ENCODE measurements at places on chromosomes 16 and 17.

DNA sequence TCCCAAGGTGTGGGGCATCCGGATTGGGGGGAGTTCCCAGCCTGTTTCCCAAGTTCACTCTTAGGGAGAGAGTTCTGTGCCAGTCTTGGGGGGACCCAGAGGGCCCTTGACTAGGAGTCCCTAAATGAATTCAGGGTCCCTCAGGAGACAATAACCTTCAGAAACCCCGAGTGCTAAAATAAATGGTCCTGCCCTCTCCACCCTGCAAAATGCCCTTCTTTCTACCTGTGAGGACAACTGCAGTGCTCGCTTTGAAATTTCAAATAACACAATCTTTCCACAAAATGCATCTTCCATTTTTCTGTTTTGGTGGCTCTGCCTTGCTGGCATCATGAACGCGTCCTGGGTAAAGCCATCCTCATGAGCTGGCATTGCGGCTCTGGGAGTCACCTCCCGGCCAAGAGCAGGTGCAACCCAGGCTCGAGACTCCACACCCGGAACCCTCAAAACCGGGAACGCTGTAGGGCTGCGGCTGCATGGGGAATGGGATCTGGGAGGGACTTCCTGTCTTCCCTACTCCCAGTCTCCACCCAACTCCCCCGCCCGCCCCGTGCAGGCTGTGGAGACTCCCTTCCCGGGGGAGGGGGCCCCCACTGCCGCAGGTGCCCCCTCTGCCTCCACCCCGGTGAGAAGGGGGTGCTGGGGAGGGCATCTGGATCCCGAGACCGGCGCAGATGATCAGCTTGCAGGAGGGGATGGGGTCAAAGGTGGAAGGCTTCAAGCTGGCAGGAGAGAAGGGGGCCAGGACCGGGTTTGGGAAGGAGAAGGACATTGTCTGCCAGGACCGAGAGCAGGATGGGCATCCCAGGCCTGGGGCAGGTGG lies at the start of gene ZNF205:
ZNF205 (plus strand) TSS at position 529 of the 823 bp plus-strand sequence. CDS start 845 bp downstream, outside the sequence.
- peak; percentile 31 for DNase-seq

DNA sequence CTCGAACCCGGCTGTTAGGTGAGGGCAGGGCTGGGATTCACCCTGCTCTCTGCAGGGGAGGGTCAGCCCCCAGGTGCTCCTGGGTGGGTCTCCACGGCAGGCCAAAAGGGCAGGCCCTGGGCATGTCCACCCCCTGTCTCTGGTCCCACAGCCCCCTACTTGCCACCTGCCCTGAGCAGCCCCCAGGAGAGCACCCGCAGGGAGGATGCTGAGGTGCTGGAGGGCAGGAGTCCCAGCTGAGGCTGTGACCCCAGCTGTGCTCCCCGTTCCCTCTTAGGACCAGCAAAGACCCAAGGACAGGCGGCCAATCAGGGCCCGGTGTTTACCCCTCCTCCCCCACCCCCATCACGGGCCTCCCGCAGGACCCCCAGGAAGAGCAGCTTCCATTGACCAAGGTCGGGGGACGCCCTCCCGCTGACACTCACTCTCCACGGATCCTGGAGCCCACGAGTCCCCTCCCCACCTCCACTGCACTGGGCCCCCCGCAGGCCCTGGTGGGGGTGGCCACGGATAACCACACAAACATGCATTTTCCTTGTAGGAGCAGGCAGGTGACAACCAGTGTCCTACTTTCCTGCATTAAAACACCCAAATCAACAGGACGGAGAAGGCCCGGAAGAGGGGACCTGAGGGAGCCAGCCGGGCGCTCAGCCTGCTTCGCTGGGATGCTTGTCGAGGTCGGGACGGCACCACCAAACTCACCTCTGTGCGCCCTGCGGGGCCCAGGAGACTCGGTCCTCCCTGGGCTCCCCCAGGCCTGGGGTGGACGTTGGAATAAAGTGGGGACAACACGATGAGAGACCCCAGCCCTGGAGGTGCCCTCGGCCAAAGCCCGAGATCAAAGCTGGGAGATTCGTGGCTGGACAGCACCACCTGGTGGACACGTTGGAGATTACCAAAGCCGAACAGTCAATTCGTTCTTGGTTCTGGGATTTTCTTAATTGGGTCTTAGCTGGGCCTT lies 22.5 kb upstream of the ENPP7 start:
- peak; percentile 11 for DNase-seq

- DNase-seq, result no peak
Observed at GRCh38 chr16:769184-769784, 8.8 kb downstream of the MSLN start.

GRCh38 chr17:45146890-45147580 lies 1.2 kb upstream of the HEXIM1 start:
- DNase-seq, result no peak

DNA sequence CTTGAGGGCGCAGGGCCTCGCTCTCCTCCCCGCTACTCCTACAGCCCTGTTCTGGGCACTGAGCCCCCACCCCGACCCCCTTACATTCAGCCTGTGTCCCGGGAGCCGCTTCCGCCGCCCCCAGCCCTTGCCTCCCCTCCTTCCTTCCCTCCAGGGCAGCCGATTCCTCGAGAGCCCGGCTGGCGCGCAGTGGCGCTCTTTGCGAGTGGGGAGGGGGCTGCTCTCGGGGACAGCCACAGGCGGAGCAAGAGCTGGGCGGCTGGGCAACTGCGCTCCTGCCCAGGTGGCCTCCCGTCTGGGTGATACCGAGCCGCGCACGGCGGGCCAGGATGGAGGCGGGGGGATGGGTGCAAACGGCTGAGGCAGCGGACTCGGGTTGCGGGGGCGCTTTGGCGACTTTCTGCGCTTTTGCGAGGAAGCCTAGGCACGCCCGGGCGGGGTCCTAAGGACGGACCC lies 1.2 kb downstream of the MMP15 start:
- DNase-seq, result no peak

GRCh38 chr17:78766743-78767294 lies 15.3 kb downstream of the CYTH1 start:
- DNase-seq, result no peak

DNA sequence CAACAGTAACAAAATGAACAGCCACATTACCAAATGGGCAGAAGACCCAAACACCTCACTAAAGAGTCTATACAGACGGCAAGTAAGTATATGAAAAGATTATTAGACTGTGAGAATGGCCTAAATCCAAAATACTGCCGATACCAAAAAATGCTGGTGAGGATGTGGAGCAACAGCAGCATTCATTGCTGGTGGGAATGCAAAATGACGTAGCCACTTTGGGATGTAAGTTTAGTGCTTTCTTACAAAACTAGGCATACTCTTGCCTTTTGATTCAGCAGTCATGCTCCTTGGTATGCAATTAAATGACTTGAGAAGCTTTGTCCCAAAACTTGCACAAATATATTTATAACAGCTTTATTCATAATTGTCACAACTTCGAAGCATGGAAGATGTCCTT lies 43.8 kb downstream of the RABEP1 start:
- DNase-seq, result no peak

GRCh38 chr17:16313139-16314090 lies 39.9 kb downstream of the CENPV start:
- DNase-seq, result no peak

- no peak for DNase-seq
Observed at GRCh38 chr17:79168486-79169055, 93.9 kb downstream of the ENGASE start.

DNA sequence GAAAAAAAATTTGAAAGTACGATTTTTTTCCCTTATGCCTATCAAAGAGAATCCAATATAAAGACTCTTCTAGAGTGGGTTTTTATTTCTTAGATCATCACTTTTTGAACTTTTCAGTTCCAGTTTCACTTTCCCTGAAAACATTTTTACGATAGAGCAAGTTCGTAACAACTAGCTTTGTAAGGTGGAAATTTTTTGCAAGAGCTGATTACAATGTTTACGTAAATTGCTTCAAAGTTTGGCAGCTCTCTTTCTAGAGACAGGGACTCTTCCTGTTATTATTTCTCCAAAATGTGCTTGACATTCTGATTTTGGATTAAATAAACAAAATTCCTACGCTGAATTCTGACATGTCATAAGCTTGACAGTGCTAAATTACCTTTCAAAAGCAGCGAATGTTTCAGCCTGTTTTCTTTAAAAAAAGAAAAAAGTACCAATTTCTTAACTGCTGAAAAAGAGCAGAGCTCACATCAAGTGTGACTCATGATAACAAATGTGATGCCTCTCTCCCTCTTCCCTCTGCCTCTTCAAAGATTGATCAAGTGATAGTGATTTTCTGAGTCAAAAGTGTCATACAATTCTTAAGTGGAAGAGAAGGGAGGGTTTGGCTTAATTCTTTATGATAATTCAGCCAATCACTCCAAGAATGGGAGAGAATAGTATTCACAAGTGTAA lies 175.2 kb downstream of the KCNJ2 start:
- DNase-seq, result no peak

- DNase-seq, result no peak
Observed at GRCh38 chr16:85243308-85243707, 131.0 kb upstream of the CIBAR2 start.

- DNase-seq, result no peak
Observed at GRCh38 chr17:45972531-45972930, 26.5 kb upstream of the STH start.

- DNase-seq, result no peak
Observed at GRCh38 chr17:46138473-46138872, 54.8 kb downstream of the KANSL1 start.

DNA sequence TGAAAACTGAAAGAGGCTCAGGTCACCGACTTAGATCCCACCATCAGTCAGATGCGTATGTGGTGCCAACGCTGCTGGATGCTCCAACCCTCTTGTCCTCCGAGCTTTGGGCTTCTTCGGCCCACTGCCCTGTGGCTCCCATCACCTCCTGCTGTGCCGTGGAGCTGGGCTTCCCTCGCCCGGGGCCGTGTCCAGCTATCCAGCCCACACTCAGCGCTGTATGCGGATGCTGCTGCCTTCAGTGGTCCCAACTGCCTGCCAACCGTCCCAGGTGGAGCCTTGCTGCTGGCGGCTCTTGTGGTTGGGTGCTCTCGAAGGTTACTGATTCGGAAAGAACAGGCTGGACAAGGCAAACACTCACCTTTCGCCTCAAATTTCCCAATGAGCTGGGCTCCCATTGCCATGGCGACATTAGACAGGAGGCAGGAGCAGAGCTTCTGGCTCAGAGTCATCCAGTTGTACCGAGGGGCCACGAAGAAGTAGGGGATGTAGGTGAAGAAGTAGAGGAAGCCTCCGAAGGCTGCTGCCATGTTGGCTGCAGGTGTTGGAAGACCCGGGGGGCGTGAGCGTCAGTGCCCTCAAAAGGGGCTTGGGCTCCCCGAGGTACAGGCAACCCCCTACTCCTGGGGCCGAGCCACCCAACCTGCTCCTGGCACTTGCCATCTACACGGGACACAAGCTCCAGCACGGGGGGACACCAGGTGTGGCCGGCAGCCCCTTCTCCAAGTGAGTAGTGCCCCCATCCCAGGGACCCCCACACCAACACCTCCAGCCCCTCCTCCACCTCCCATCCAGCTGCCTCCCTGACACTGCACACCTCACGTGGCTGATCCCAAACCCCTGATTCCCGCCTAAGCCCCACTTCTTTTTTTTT lies 32.2 kb downstream of the ABCA3 start:
- DNase-seq, result no peak

- DNase-seq, result no peak
Observed at GRCh38 chr17:42685831-42686230, 3.5 kb downstream of the CNTNAP1 start.

DNA sequence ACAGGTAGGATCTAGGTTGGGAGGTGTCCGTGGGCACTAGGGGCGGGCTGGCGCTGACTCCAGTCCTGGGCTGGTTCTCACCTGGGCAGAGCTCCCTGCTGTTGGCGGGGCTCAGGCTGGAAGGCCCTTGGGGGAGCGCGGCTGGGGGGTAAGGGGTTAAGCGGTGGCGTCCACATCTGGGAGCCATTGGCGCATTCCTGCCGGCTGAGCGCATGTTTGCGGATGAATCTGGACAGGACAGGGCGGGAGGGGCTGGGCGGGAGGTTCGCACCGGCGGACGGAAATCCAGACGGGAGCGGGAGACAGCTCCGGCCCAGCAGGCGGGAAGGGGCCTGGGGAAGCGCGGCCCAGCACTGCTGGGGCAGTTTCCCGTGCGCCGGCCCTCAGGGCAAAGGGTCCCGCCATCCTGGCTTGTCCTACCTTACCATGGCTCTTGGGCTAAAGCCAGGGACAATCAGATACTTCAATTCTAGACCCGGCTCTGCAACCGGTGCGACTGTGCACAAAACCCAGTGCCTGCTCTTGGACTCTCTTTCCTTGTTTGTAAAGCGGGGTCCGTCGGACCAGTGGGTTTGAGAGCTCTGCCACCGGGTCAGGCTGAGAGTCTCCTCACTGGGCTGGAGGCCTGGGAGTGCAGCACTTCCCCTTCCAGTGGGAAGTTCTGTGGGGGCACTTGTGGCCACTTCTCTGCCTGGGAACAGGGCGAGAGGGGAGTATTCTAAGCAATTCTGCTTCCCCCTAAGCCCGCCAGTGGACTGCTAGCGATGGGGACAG lies 7.8 kb downstream of the RARA start:
- DNase-seq, result no peak

DNA sequence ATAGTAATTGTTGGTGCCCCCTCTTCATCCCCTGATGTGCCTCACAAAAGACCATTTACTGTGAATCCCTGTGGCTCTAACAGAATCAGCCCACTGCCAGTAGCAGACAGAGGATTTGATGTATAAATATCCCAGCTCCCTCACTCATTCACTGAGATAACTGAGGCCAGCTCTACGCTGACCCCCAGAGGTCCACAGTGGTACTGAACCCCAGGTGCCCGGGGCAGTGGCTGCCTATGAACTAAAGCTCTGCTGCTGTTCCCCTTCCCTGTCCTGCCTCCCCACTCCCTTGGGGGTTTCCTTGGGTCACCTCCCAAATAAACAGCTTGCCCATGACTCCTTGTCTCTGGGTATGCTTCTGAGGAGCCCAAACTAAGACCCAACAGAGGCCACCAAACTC lies 295.8 kb downstream of the FOXL1 start:
- no peak for DNase-seq

- no peak for DNase-seq
Observed at GRCh38 chr17:14621826-14622614, 321.1 kb downstream of the HS3ST3B1 start.

GRCh38 chr16:54291656-54292487 lies 5.3 kb upstream of the IRX3 start:
- no peak for DNase-seq

DNA sequence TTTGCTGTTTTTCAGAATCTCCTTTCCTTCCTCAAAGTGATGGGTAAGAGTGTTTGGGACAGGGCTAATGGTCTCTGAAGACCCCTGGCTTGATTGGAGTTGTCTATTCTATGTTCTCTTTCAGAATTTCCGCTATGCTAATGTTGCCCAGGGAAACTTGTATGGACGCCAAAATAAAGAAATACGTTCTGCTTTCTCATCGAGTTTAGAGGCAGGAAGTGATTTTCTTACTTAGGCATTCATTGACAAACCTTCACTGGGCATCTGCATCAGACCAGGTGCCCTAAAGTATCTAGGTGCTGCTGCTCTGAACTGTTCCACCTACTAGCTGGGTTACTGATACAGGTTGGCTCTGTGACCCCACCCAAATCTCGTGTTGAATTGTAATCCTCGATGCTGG lies 787.9 kb upstream of the EEF2KMT start:
- DNase-seq, result no peak

DNA sequence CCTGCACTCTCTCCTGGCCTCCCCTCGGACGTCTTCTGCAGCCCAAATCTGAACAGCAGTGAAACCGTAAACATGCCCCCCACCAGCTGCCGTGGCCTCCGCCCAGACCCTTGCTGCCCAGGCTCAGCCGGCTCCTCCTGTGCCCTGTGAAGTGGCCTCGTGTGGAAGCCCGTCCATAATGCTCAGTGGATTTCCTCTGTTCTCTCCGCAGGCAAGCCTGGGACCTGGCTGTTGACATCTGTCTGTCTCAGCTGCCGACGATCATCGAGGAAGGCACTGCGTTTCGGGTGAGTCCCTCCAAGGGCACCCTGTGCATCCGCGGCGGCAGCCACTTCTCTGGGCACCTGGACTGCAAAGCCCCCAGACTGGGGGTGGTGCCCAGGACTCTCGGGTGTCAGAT lies 153.9 kb upstream of the CHMP6 start:
- DNase-seq, result no peak

- no peak for DNase-seq
Observed at GRCh38 chr17:71764505-71764904, 356.3 kb upstream of the SOX9 start.

Measured in NCI-H2029 treated with DMSO at 0.1 percent for 48 hours (cell line).